CD4-positive, alpha-beta memory T cell (primary cell): ENCODE measurements at places on chromosomes 4 and X.

GRCh38 chrX:87873347-87873941 lies 355.8 kb downstream of the KLHL4 start:
- DNase-seq, result no peak

DNA sequence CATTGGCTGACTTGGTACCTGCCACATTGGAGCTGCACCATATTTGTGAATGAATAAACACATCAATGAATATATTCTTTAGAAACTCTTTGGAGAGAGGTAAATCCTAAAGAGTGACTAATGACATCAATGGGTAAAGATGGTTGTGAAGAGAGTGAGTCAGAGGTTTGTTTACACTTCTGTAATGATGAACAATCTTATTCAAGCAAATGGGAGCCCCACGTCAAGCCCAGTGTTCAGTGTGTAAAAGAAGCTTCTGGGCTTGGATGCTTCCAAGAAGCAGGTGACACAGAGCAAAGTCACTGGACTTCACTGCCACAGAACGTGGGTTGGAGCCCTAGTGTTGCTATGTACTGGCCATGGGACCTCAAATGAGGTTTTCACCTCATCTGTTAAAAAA lies 319.0 kb downstream of the STK32B start:
- no peak for DNase-seq

- DNase-seq, result no peak
Observed at GRCh38 chrX:119541188-119541587, 24.0 kb downstream of the STEEP1 start.

DNA sequence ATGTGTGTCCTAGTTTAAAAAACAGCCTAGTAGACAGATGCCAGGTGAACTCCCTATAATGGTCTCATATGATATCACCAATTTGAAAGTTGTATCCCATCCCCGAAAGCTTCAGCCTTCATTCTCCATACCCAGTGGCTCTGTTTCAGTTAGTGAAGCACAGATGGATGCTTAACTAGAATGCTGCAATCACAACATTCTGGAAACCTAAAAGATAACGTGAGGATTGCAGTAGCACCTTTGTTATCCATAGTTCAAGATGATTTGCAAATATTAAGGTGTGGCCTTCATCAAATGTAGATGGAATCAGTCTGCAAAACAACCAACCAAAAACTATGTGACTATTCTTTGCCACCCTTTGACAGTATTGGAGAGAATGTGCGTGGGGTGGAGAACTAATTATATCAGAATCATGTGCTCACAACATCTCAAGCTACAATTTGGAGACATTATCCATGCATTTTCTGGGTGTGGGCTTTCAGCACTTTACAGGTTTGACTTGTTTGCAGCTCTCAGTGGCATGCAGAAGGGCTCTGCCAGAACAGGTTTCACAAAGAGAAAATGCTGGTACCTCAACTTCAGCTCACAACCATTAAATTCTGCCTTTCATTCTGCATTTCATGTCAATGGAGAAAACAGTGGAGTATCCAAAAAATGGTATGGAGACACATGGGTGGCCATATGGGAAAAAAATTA lies 18.3 kb upstream of the PPID start:
- no peak for DNase-seq

GRCh38 chr4:146638786-146639505 lies at the start of gene POU4F2:
POU4F2 (plus strand) TSS chr4:146638893; CDS start chr4:146639141, 248 bp downstream.
- no peak for DNase-seq

- no peak for DNase-seq
Observed at GRCh38 chr4:19317377-19317776, 934.3 kb upstream of the SLIT2 start.

GRCh38 chr4:24559032-24559821 lies 25.1 kb downstream of the DHX15 start:
- DNase-seq, result no peak

DNA sequence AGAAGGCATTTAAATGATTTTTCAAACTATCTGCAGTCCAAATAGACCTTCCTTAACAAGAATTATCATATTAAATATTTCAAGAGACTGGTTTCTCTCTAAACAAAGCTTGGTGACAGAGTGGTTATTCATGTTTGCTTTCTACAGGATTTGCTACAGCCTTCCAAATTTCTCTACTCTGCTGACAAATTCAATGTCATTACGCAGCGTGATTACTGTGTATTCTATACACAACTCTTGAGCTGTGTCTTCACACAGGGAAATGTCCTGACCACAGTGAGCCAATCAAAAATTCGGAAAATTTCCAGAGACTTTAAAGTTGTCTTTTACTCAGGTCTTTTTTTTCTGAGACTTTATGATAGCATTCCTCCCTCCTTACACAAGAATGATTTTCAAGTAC lies 75.6 kb downstream of the EFHC2 start:
- DNase-seq, result no peak

GRCh38 chr4:42101446-42101975 lies 50.9 kb downstream of the BEND4 start:
- no peak for DNase-seq

DNA sequence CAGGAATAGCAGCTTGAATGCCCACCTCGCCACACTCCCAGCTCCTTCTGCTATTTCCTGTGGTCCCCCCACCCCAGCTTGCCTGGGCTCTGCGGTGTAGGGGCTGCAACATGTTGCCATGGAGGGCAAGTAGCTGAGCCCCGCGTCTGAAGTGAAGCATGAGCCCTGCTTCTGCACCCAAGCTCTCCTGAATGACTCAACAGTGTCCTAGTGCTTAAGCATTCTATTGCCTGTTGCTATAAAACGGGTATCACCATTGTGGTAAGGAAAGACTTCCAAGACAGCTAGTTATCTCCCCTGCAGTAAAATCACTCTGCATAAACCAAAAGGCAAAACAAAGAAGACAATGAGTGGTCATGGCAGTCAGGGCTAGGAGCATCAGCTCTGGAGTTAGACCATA lies 31.4 kb upstream of the SPATA4 start:
- DNase-seq, result no peak

DNA sequence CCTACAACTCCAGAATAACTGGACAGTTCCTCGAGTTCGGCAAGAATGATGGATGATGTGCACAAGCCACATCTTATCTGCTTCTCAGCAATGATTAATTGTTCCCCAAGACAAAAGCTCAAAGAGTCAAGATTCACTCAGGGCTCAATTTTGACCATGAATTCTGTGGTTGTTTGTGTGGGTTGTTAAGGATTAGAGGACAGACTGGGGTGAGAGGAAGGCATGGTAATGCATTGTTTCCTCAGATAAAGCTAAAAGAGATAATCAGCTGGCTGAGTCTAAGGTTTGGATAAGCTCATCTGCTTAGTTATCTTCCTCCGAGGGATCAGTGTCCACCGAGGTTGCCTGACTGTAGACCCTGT lies 161.0 kb downstream of the CPEB2 start:
- DNase-seq, result no peak
